ENCODE measurements at places on chromosomes 16 and 17.

- DNase-seq, result no peak
Measured at GRCh38 chr16:85446951-85447692, 166.0 kb upstream of the GSE1 start.

DNA sequence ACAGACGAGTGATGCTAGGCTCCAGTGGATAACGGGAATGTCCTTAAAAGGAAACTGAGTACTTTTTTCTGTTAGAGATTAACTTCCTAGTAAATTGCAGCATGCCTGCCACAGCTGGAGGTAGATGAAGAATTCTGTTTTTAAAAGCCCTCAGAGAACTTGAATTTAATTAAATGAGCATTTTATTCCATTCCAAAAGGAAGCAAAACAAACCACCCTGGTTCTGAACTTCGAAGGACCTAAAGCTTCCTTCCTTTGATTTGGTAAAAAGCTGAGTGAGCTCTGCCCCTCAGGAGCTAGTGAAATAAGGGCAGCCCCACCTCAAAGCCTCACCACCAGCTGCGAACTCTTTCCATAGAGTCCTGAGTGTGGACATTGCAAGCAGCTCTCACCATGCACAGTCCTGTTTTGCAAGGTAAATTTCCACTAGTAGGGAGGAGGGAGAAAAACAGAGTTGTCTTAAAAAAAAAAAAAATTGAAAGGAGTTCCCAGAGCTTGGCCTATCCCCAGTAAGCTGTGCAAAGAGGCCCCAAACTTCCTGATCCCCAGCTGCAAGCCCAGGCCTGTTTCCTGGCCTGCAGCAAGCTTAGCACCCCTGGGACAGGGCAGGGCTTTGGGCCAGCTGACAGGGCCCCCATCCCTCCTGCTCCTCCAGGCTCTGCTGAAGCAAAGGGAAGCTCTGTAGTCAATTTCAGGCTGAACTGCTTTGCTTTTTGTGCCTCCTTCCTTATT is 11.2 kb downstream of the CHD9NB start:
- peak; percentile 30 for DNase-seq

DNA sequence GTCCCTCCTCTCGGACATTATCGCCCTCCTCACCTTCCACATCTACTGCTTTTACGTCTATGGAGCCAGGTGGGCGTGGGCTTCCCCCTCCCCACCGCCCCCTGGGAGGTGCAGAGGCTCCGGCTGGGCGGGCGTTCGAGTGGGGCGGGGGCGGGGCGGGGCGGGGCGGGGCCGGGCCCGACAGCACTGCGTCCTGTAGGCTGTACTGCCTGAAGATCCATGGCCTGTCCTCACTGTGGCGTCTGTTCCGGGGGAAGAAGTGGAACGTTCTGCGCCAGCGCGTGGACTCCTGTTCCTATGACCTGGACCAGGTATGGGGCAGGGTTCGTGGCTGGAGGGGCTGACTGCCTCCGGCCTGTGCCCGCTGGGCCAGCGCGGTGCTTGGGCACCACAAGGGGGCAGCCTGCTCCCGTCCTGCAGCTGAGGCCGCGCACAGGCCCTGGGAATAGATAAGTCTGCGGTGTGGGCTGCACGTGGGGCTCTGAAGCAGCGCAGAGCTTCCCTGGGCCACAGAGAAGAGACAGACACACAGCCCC is 9.2 kb downstream of the PIGQ start:
- DNase-seq, result peak; percentile 69

DNA sequence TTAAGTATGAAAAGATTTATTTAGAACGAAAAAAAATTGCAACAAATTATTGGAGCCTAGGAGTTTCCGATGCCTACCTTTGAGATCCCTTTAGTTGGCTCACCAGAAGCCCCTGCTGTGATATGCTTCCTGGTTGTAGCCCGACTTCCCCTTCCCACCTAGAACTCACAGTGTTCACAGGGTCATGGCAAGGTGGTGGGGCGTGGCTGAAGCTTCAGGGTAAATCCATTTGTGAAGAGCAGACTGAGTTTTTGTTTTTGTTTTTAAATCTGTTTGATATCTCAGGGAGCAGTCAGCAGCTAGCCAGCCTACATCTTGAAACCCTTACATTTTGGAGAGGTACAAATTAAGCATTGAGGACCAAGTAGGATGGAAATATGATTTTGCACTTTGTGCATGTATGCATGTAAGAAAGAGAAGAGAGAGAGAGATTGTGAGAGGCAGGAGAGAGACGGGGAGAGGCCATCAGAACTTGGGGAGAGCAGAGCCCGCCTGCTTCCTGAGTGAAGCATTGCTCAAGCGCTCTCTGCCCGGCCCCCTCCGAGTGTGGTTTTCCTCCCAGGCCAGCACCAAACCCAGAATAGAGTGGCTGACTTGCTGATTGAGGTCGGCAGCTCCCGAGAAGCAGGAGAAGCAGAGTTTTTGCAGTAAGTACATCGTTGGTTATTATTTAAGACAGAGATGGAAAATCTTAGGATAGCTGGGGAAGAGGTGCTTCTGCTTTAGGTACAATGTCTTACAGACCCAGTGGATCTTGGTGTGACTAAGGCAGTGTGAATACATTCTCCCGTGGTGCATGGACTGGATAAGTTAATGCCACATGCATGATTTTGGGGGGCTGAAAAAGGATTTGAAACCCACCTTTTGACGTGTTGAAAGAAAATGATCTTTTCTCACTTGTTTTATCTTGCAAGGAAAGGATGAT is 64.2 kb downstream of the SPECC1 start:
- peak; percentile 52 for DNase-seq

- DNase-seq, result peak; percentile 81
Measured at GRCh38 chr16:56357241-56357764, 68.0 kb downstream of the AMFR start.

GRCh38 chr16:49516382-49517036 is 142.9 kb downstream of the C16orf78 start:
- no peak for DNase-seq

- no peak for DNase-seq
Measured at GRCh38 chr17:74439691-74440567, 8.0 kb downstream of the GPRC5C start.

All from fibroblast of lung (primary cell).